RWPE1 (cell line): ENCODE measurements at places on chromosomes 1 and 21.

- peak; percentile 58 for DNase-seq
Measured at GRCh38 chr1:61149010-61149860, 66.9 kb downstream of the NFIA start.

GRCh38 chr1:226712742-226713419 lies 26.2 kb downstream of the ITPKB start:
- no peak for DNase-seq

DNA sequence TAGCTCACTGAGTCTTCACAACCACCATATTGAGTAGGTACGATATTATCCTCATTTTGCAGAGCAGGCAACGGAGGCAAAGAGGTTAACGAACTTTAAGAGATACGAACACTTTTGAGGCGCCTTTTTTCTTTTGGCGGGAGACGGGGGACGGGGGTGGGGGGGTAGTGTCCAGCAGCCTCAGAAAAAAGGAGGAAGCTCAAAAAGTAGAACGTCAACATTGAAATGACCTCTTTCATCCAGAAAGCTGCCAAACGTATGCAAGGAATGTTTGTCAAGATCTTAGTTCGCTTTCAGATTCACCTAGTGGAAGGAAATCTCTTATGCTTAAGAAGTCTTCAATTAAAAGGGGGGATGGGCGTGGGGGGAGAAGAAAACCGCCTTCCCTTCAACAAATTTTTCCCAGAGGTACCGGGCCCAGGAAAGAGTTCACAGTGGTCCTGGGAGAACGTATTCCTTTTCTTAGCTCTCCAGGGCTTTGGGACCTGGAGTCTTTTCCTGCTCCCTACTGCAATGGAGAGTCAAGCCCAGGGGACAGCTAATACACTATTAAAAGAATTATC lies 1.1 kb upstream of the PCAT6 start:
- DNase-seq = no peak

DNA sequence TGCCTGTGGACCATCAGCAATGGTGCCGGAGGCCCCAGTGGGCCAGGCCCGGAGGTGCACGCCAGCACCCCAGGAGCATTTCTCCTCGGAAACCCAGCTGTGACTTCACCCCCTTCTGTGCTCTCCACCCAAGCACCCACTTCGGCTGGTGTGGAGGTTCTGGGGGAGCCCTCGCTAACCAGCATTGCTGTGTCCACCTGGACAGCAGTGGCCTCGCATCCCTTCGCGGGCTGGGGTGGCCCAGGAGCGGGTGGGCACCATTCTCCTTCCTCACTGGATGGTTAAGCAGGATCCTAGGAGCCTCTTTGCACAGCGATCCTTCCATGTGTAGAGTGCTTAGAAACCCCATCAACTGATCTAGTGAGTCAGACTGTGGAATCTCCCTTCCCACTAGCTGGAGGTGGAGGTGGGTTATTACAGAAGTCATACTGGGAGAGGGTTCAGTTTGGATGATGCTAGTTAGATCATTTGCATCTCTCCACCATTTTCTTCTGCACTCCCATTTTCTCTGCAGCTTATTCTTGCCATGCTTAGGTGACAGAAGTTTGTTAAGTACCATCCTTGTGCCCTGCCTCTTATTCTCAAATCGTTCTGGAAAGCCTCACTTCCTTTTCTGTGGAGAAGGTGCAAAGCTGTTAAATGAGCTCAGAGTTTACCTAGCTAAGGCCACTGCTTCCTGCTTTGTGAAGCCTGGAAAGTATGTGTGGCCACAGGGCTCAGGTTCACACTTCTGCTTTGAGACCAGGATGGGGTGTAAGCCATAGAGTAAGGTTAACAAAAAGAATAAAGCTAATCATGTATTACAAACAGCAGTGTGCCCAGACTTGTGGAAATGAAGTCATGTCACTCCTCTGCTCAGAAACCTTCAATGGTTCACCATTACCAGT lies 32.3 kb downstream of the TBX19 start:
- no peak for DNase-seq

DNA sequence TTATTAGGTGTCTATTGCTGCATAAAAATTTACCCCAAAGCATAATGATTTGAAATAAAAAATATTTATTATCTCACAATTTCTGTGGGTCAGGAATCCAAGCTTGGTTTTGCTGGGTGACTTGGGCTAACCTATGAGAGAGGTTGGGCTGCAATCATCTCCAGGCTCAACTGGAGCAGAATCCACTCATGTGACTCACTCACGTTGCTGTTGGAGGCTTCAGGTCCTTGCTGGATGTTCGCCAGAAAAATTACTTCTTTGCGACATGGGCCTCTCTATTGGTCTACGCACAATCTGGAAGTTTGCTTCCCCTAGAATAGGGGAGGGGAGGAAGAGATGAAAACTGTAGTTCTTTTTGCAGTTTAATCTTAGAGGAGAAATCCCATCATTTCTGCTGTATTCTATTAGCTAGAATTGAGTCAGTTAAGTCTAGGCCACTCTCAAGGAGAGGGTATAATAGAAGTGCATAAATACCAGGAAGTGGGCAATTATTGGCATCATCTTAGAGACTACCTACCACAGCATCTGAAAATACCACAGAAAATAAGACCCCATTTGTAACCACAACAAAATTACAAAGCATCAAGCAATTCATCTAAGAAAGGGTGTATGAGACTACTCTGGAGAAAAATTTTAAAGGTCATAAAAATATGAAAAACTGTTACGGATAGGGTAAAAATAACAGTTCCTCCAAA lies 5.7 kb upstream of the FASLG start:
- DNase-seq = no peak

GRCh38 chr1:6962996-6963911 lies 178.0 kb downstream of the CAMTA1 start:
- DNase-seq = peak; percentile 62

DNA sequence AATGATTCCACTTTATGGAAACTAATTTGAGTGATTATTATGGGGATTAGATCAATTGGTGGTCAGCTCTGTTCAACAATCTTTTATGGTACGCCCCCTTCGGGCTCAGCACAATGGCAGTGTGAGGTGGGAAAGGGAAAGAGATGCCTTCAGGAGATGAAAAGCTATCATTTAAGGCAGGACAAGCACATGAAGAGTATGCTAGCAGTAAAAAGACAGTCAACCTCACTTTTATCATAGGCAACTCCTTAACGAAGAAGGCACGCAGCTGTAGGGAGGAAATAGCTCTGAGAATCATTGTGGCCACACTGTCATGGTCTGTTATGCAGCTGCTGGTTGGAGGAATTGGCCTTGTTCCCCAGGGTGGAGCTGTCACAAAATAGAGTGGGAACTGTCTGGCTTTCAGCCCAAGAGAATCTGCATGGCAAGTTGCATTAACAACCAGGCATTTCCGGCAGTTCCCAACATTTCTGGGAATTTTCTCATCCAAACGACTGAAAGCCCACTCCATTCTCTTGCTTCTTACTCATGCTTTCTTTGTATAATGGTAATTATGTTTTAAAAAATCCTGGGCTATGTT lies 54.4 kb upstream of the BCL10 start:
- no peak for DNase-seq

GRCh38 chr1:909861-910310 lies 13.8 kb upstream of the SAMD11 start:
- DNase-seq = no peak

- peak; percentile 46 for DNase-seq
Measured at GRCh38 chr1:8962812-8963530, 17.3 kb downstream of the CA6 start.

DNA sequence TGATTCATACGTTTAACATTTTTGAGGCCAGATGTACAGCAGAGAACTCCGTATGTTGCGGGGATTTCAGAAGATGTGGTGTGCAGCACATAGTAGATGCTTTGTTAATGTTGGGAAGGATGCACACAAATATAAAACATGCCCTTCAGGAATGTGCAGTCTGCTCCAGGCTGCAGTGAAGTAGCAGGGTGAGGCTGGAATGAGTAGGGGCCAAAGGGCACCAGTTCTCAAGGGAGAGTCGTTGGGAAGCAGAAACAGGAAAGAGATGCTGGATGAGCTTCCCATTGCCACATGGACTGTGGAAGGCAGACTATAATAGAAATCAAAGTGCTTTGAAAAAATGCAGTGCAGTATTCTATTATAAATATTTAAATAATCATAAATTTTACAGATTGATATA lies 126.9 kb downstream of the NOS1AP start:
- DNase-seq = no peak

- DNase-seq = no peak
Measured at GRCh38 chr1:2145946-2146835, 48.4 kb downstream of the FAAP20 start.

- no peak for DNase-seq
Measured at GRCh38 chr21:36076878-36077655, 7.2 kb downstream of the CBR1 start.

- no peak for DNase-seq
Measured at GRCh38 chr1:57820356-57821095, 396.7 kb upstream of the DAB1 start.

- DNase-seq = no peak
Measured at GRCh38 chr21:32182449-32182848, 96.4 kb downstream of the MIS18A start.

GRCh38 chr1:4411862-4412261 lies 242.5 kb upstream of the AJAP1 start:
- no peak for DNase-seq

GRCh38 chr1:40315795-40316594 lies 1.1 kb downstream of the COL9A2 start:
- DNase-seq = no peak

DNA sequence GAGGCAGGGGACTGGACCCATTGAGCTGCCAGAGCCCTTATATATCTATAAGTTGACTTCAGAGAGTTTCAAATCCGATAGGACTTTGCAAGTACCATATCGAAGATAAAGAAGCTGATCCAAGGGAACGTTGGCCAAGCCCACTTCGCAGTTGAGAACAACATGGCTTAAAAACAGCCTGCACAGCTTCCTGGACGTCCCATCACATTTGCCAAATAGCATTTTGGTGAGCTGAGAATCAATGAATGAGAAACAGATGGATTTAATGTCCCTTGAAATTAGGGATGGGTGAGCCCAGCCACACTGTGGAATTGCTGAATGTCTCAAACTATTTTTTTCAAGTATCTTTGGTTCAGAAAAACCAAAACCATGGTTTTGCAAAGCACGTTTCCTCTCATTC lies 64.8 kb downstream of the KCNJ15 start:
- DNase-seq = no peak

DNA sequence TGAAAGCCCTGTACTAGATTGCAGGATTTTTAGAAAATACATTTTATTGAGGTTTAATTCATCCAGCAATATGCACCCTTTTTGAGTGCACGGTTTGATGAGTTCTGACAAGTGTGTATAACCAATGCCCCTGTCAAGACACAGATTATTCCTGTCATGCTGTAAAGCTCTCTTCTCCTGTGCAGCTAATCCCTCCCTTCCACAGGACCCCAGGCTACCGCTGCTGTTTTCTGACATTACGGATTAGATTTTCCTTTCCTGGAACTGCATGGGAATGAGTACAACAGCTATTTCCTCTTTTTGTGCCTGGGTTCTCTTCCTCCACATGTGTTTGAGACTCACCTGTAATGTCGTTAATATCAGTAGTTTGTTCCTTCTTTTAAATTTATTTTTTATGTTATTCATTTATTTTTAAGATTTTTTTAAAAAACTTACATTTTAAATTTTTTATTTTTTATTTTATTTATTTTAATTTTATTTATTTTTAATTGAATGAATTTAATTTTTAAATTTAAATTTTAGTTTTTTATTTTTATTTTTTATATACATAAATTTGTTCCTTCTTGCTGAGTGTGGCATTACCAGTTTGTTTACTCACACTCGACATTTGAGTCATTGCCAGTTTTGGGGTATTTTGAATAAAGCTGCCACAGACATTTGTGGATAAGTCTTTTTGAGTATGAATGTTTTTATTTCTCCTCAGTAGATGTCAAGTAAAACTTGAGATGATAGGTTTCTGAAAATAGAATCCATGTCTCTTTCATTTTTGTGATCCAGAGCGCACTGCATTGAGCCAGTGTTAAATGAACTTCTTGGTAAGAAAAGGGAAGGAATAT lies 79.0 kb upstream of the B3GALT5 start:
- DNase-seq = no peak

DNA sequence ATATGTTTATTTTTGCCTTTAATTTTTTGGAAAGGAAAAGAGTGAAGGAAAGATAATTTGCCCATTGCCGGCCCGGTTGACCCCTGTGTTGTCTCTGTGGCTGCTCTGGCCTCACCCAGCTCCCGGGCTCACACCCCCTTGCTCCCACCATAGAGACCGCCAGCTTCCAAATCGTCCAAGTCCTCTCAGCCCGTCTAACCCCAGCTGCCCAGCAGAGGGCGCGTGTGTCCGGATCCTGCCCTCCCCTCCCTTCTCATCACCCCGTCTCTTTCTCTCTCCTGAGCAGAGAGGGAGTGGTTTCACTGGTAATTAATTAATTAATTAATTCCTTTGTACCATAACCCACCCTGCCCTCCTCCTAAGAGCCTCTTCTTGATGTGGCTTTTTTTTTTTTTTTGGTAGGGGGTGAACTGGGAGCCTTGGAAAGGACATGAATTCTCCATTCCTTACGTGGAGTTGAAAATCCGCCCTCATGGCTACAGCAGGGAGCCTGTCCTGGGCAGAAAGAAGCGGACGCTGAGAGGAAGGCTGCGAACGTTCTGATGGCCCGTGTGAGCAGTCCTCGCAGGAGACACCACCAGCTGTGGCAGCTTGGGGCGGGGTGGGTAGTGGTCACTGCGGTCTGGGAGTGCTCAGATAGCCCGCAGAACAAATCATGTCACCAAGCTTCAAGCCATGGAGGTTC lies 45.9 kb downstream of the KIAA0040 start:
- DNase-seq = peak; percentile 80

DNA sequence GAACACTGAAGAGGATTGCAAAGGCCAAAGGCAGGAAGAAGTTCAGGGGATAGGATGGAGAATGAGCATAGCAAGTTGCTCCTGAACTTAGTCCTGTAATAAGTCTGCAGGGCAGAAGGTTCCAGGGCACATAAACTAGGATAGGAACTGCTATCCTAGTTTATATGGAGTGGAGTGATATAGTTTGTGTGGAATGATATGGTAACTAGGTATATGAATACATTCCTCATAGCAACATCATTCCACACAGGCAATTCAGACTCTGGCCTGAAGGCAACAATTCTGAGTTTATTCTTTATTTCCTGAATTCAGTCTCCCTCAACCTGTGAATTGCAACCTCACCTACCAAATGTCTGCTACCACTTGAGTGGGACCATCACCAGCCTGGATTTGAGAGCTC lies 154.9 kb upstream of the GREM2 start:
- no peak for DNase-seq

GRCh38 chr1:206961668-206962067 lies 8.6 kb downstream of the FCAMR start:
- DNase-seq = peak; percentile 89

GRCh38 chr1:10965546-10966226 lies 46.8 kb upstream of the TARDBP start:
- peak; percentile 41 for DNase-seq

GRCh38 chr1:93848350-93848883 lies 30.6 kb downstream of the DNTTIP2 start:
- no peak for DNase-seq

- no peak for DNase-seq
Measured at GRCh38 chr21:38531039-38531541, 32.8 kb upstream of the ERG start.

DNA sequence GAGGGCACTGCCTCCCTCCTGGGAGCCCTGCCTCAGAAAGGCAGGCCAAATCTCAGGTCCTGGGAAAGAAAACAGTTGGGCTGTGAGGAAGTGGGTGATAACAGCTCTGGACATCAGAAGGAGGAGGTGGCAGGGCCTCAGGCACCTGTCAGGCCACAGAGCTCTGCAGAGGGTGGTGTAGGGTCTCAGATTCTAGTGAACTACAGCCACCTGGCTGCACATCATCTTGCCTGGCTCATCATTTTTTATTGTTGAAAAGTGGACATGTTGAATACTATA lies 15.3 kb upstream of the ZNF678 start:
- DNase-seq = no peak
